Activated gamma-delta T cell treated with Interleukin-2 at 50 U/mL for 16 hours (primary cell): ENCODE measurements at places on chromosomes 7 and 10.

DNA sequence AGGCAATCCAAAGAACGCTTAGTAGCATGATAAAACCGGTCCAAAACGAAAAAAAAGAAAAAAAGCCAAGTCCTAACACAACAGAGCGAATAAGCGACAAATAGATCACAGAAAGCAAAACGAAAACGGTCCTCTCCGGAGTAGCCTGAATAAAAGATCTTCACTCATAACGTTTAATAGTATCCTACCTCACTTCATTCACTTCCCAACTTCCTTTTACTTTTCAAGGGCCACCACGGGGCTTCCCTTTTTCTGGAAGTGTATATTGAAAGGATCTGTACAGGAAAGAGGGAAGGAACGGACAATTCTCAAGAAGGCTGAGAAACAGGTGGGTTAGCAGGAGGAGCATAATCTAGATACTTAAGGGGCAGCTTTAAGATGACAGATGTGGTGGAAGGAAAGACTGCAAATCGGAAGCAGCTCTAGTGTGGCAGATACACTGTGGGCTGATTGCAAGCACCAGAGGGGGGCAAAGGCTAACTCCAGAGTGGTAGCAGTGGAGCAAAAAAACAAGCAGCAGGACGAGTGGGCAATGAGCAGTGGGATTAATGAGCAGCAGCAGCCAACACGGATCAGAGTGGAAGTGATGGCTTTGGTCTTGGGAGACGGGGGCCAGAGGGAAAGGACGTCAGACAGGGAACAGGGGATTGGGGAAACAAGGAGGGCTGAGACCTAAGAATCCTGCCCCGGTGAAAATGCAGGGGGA is 866 bp downstream of the CNOT4 start:
- DNase-seq: peak; percentile 24

- DNase-seq: no peak
Measured at GRCh38 chr7:118111347-118111746, 72.6 kb upstream of the LSM8 start.

- no peak for DNase-seq
Measured at GRCh38 chr10:23479798-23480473, 41.1 kb downstream of the OTUD1 start.

GRCh38 chr7:67671006-67671548 is 674.4 kb downstream of the TYW1 start:
- DNase-seq: no peak

DNA sequence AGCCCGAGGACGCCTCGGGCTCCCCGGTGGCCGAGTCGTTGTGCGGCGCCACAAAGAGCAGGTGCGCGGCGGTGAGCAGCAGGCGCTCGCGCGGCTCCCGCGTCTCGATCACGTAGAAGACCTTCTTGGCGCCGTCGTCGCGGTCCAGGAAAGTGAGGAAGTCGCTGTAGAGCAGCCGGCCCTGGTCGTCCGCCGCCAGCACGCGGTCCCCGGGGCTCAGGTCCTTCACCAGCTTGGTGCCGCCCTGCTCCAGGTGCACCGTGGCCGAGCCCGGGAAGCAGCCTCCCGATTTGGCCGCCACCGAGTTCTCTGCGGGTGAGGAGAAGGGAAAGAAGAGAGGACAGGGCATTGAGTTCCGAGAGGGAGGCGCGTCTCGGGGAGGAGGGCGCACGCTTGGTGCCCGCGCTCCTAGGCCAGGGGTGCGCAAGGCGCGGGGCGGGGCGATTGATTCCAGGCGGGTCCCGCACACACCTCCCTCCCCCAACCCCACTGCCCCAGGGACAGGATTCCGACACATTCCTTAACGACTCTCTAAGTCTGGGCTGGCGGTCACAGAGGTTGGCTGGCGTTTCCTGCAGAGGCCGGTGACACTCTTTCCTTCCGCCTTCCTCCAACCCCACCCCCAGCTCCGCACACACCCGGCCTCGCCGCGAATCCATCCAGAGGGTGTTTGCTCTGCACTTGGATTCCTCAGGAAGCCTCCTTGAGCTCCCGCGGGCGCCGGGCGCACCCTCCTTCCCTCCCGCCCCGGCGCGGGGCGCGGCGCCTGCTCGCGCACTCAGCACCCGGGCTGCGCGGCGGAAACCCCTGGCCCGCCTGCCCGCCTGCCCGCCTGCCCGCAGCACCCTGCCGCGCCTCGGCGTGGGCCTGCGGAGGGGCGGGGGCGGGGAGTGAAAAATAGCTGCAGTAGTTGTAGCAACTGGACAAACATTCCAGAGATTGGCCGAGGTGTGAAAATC is 8.6 kb downstream of the SHH start:
- no peak for DNase-seq
